K562 (cell line): ENCODE measurements at places on chromosomes 11 and 22. TPM values are rescaled to one million over a fixed set of nuclear protein-coding genes. Genes with fewer than 3 reads are reported as not detected.

DNA sequence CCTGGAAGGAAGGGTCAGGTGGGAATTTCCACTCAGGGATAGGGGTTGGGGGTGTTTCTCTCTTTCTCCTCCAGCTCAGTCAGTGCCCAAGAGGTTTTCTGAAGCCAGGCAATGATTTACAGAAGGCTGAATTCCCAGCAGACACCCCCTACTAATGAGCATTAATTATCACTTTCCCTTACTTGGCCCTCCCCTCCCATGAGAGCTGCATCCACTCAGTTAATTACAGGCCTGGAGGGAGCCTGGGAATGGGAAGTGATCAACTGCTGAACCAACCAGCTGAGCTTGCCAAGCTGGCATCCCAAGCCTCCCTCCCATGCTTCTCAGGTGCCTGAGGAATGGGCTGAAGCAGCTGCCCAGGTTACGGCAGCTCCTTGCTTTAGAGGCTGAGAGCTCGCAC lies 992 bp downstream of the LGALS12 start:
- DNase-seq, result no peak
- H3K4me1 ChIP-seq, result peaks cover 35% of the 10 kb centered on the region
- H3K4me3 ChIP-seq, result no peak overlapping the region; the same call in 1 of the 2 replicates
- H3K27me3 ChIP-seq, result no peaks in the 10 kb centered on the region

GRCh38 chr11:35347921-35348331 lies 71.4 kb downstream of the SLC1A2 start:
- DNase-seq, result no peak
- H3K27ac ChIP-seq, result no peak overlapping the region
- H3K4me3 ChIP-seq, result no peak overlapping the region

DNA sequence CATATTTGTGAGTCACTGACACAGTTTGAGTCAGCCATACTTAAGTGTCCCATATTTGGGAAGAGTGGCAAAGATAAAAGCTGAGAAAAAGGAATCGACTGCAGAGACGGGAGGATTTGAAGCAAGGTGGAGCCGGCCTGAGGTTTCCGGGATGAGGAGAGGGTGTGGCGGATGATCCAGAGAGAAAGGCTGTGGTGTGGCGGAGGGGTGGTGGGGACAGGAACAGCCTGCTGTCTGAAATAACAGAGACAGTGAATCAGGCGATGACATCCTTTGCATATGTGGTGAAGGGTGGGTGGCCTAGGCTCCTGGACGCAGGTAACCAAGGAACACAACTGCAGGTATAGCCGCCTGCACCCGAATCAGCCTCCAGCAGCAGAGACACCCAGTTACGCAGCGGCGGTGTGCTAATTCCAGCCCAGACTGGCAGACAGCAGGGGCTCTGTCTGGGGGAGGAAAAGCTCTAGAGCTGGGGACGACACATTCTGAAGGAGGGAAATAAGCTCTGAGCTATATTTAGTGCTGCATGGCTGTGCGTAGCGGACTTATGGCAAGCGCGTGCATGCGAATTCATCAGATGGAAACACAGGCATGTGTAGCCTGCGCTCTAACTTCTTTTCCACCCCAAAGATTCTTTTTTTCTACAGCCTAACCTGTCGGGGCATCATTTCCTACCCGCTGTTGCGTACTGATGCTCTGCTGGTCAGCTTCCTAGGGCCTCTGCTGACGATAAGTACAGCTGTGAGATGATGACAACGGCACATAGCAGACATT lies 62.7 kb upstream of the BARX2 start:
- H3K27ac ChIP-seq, result no peak overlapping the region
- no peak for DNase-seq
- no peaks in the 10 kb centered on the region for H3K27me3 ChIP-seq
- no peak overlapping the region for H3K4me3 ChIP-seq

The CCDC89 gene
- not detected in 2 replicates for total RNA-seq

- no peaks in the 10 kb centered on the region for H3K36me3 ChIP-seq
- H3K4me1 ChIP-seq, result no peaks in the 10 kb centered on the region
- no peak overlapping the region for H3K4me3 ChIP-seq
- DNase-seq, result no peak
- no peak overlapping the region for H3K27ac ChIP-seq
- no peaks in the 10 kb centered on the region for H3K27me3 ChIP-seq
Measured at GRCh38 chr11:11313426-11313825, 39.6 kb downstream of the CSNK2A3 start.
